Uterus (tissue), 4 donors: ENCODE measurements at places on chromosomes 11 and 22. TPM values are rescaled to one million over a fixed set of nuclear protein-coding genes. Genes with fewer than 3 reads are reported as not detected.
A peak's percentile ranks its signal among the peaks of the same experiment; 100 is the strongest.

- H3K36me3 ChIP-seq, result no peaks in the 10 kb centered on the region
- no peak overlapping the region for H3K4me3 ChIP-seq
- no peak for DNase-seq
- H3K27ac ChIP-seq, result no peak overlapping the region
- H3K4me1 ChIP-seq, result no peaks in the 10 kb centered on the region
- no peaks in the 10 kb centered on the region for H3K27me3 ChIP-seq
Observed at GRCh38 chr22:46922037-46922436, 159.6 kb downstream of the TBC1D22A start.

DNA sequence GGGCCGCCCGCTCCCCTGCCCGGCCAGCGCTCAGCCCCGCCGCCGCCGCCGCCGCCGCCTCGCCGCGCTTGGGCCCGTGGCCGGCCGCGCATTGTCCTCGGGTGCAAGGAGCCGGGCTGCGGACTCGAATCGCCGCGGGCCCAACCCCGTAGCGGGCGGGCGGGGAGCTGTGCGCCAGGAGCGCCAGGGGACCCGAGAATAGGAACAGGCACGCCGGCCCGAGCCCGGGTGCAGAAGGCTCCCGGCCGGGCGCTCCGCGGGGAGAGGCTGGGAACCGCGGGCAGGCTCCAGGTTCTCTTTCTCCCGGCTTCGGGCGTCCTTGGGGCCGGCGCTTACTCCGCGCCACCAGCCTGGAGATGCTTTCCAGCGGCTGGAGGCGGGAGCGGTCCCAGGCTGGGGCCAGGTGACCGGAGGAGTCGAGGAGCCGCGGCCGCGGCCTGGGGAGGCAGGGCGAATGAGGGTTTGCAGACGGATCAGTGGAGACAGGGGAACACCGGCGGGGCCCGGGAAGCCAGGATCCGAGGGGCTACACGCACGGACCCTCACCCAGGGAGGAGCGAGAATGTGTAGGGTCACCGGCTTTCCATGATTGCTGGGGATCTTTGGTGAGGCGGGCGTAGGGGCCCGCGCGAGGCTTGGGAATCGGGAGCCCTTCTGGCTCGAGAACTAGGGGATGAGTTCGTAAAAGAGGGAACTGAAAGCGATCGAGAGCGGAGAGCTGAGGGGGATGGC lies 726 bp downstream of the PKNOX2 start:
- H3K27ac ChIP-seq, result peak overlapping the region; percentile 79
- no peaks in the 10 kb centered on the region for H3K4me1 ChIP-seq
- no peaks in the 10 kb centered on the region for H3K27me3 ChIP-seq

GRCh38 chr11:33692541-33692940 lies 8.1 kb downstream of the C11orf91 start:
- DNase-seq, result no peak
- no peaks in the 10 kb centered on the region for H3K27me3 ChIP-seq
- H3K27ac ChIP-seq, result peak overlapping the region; percentile 86
- peaks cover 10% of the 10 kb centered on the region for H3K4me1 ChIP-seq
- H3K4me3 ChIP-seq, result no peak overlapping the region

GRCh38 chr11:71240865-71241691 lies 11.3 kb downstream of the SHANK2 start:
- no peak overlapping the region for H3K27ac ChIP-seq
- no peaks in the 10 kb centered on the region for H3K4me1 ChIP-seq
- H3K36me3 ChIP-seq, result no peaks in the 10 kb centered on the region
- no peak overlapping the region for H3K4me3 ChIP-seq
- DNase-seq, result no peak
- H3K27me3 ChIP-seq, result peaks cover 6% of the 10 kb centered on the region

DNA sequence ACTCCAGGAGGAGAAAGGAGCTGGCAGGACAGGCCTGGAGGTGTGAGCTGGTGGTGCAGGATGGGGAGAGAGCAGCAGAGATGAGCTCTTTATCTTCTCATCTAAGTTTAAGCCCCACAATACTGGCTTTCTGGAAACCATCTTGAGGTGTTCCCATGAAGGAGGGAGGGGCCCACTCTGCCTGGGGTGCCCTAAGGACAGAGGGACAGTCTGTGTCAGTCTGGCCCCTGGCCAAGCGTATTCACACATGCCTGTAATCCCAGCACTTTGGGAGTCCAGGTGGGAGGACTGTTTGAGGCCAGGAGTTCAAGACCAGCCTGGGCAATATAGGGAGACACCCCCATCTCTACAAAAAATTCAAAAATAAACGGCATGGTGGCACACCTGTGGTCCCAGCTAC lies 8.9 kb downstream of the SERHL2 start:
- H3K27ac ChIP-seq, result no peak overlapping the region
- no peaks in the 10 kb centered on the region for H3K36me3 ChIP-seq
- DNase-seq, result no peak
- H3K27me3 ChIP-seq, result no peaks in the 10 kb centered on the region

DNA sequence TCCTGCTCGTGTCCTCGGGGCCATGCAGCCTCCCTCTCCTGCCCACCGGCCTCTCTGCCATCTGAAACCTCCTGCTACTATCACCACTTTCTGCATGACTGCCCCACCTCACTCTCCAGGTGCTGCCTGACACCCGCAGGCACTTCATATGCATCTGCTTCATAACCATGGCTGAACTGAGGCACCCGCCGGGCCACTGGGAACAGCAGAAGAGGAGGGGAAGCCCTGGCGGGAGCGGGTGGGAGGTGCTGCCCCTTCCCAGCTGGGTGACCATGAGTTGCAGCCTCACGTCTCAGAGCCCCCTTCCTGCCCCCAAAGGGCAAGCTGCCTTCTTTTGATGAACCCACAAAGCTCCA lies 21.7 kb upstream of the PICK1 start:
- DNase-seq, result no peak
- H3K4me3 ChIP-seq, result no peak overlapping the region
- H3K27ac ChIP-seq, result no peak overlapping the region
- no peaks in the 10 kb centered on the region for H3K27me3 ChIP-seq
- H3K4me1 ChIP-seq, result peaks cover 9% of the 10 kb centered on the region
- no peaks in the 10 kb centered on the region for H3K36me3 ChIP-seq

DNA sequence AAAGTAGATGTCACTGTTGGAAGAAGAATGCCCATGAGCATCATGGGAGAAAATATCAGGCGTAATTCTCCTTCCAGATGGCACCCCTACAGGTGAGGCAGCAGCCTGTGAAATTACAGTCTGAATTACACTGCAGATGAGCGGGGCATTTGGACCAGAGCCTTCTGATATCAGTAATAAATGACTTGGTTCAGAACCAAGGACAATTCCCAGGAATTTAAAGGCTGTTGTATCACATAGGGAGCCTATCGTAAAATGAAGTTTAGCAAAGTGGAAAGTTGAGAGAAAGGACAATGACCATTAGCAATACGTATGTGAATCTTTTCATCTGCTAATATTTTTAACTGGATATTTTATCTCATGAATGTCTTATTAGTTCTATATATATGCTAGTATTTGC lies 61.3 kb downstream of the PRMT3 start:
- no peaks in the 10 kb centered on the region for H3K36me3 ChIP-seq
- H3K4me3 ChIP-seq, result no peak overlapping the region
- H3K4me1 ChIP-seq, result no peaks in the 10 kb centered on the region

- DNase-seq, result no peak
- H3K27me3 ChIP-seq, result no peaks in the 10 kb centered on the region
- no peak overlapping the region for H3K4me3 ChIP-seq
- no peaks in the 10 kb centered on the region for H3K4me1 ChIP-seq
- no peaks in the 10 kb centered on the region for H3K36me3 ChIP-seq
Observed at GRCh38 chr11:34209809-34210208, 104.4 kb downstream of the NAT10 start.

- DNase-seq, result no peak
- no peak overlapping the region for H3K4me3 ChIP-seq
- H3K27ac ChIP-seq, result no peak overlapping the region
Observed at GRCh38 chr11:27916541-27917100, 191.3 kb downstream of the KIF18A start.

DNA sequence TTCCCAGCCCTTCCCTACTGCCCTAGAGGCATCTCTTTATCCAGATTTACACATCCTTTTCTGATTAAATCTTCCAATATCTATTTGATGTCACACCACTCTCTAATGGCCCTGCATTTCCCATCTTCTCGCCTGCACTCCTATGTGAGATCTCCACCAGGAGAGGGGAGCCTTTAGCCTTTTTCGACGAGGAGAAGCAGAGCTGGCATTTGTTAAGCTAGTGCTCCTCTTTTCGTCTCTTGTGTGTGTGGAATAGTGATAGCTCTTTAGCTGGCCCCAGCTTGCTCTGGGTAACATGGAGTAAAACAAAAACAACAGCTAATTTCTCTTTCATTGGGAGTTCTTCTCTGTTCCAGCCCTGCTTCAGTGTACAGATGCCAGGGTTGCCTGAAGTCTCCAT lies 536.5 kb downstream of the NTM start:
- H3K4me3 ChIP-seq, result no peak overlapping the region
- H3K27ac ChIP-seq, result no peak overlapping the region
- peaks cover 7% of the 10 kb centered on the region for H3K27me3 ChIP-seq

- H3K27ac ChIP-seq, result no peak overlapping the region
- no peaks in the 10 kb centered on the region for H3K27me3 ChIP-seq
- H3K36me3 ChIP-seq, result no peaks in the 10 kb centered on the region
Observed at GRCh38 chr22:20089226-20089976, 9.4 kb downstream of the DGCR8 start.

DNA sequence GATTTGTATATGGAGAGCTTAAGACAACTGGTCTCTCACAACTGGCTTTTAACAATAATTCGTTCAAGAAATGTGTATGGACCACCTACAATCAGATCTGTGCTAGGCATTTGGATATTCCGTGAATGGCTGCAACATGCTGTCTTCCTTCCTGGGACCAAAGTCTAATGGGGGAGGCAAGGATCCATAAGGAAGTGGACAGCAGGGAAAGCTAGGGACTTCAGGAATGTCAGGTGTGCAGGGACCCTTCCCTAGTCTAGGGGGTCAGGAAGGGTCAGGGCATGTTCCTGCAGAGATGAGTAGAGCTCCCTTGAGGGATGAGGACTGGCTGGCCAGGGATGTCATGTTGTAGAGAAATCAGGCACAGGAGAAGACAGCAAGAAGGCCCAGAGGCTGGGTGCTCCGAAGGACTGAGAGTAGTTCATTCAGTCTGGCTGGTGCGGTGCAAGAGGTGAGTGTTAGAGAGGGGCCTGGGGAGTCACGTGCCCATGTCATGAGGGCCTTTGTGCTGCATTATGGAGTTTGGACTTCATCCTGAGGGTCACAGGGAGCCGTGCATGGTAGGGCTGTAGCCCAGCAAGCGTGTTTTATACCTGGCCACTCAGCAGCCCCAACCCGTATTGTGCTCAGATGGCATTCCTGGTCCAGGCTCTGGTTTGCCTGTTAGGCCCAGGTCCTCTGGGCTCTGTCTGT lies 8.5 kb upstream of the NECTIN1 start:
- no peak overlapping the region for H3K27ac ChIP-seq
- peaks cover 4% of the 10 kb centered on the region for H3K27me3 ChIP-seq
- DNase-seq, result no peak
- no peak overlapping the region for H3K4me3 ChIP-seq
- H3K36me3 ChIP-seq, result no peaks in the 10 kb centered on the region
- no peaks in the 10 kb centered on the region for H3K4me1 ChIP-seq

GRCh38 chr22:27137871-27138337 lies 480.5 kb downstream of the MIAT start:
- no peak overlapping the region for H3K27ac ChIP-seq
- no peaks in the 10 kb centered on the region for H3K4me1 ChIP-seq
- no peaks in the 10 kb centered on the region for H3K36me3 ChIP-seq
- H3K4me3 ChIP-seq, result no peak overlapping the region
- no peaks in the 10 kb centered on the region for H3K27me3 ChIP-seq
- DNase-seq, result no peak

GRCh38 chr11:87176044-87176443 lies 138.3 kb downstream of the TMEM135 start:
- DNase-seq, result no peak
- no peak overlapping the region for H3K27ac ChIP-seq
- H3K4me3 ChIP-seq, result no peak overlapping the region
- H3K4me1 ChIP-seq, result peaks cover 8% of the 10 kb centered on the region
- no peaks in the 10 kb centered on the region for H3K27me3 ChIP-seq
- H3K36me3 ChIP-seq, result no peaks in the 10 kb centered on the region

DNA sequence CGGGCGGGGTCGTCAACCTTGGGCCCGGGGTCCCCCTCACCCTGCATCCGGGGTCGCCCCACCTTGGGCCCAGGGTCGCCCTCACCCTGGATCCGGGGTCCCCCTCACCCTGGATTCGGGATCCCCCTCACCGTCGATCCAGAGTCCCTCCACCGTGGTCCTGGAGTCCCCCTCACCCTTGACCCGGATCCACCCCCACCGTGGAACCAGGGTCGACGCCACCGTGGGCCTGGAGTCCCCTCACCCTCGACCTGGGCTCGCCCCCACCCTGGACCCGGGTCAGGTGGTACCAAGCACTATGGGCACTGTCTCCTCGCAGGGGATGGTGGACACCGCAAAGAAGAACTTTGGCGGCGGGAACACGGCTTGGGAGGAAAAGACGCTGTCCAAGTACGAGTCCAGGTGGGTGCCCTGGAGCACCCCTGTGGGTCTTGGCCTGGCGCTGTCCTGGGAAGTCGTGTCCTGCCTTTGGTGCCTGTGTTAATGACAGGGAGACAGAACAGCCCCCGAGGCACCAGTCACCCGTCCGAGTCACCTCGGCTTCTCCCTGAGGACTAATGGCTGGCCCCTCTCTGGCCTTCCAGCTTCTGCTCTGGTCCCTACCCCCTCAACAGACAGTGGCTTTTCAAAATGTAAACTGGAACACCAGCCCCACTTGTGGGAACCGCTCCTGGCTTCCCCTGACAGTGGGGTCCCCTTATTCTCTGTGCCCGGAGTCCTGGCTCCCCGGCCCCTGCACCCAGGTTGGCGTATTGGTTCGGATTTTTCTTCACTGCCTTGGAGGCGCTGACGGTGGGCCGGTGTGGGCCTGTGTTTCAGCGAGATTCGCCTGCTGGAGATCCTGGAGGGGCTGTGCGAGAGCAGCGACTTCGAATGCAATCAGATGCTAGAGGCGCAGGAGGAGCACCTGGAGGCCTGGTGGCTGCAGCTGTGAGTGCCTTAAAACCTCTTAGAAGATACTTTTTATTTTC lies 762 bp downstream of the CRELD2 start:
- H3K4me1 ChIP-seq, result no peaks in the 10 kb centered on the region
- peak overlapping the region; percentile 76 for H3K4me3 ChIP-seq
- no peaks in the 10 kb centered on the region for H3K36me3 ChIP-seq

NLRP14 gene
- total RNA-seq, result not detected

MPZL2 gene
- 40.9 TPM for total RNA-seq

OR52H1 gene
- 2.1 TPM for total RNA-seq

WNT7B gene
- not detected for total RNA-seq

RAC2 gene
- 2.5 TPM for total RNA-seq

CCND1 gene
- 21.5 TPM for total RNA-seq

DNAJC24 gene
- total RNA-seq, result 22.8 TPM

P2RY6 gene
- 0.76 TPM for total RNA-seq

CDCA5 gene
- 7.1 TPM for total RNA-seq

CCDC81 gene
- not detected for total RNA-seq
